ENCODE measurements at places on chromosomes 5 and 9.

DNA sequence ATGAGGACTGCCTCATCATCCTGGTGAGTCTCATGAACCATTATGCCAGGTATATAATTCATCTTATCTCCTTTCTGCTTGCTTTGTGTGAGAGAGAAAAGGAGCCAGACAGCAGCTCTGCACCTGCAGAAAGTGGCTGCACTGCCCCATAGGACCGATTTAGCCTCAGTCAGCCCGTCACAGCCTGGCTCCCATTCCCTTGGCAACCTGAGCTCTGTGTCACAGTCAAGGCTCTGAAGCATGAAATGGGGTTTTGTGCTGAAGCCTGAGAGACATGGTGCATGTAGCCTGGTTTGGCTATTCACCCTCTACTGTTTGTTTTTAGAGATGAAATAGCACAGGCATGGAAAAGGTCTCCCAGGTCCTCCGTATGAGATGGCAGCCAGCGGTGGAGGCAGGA lies 198.3 kb downstream of the KCTD16 start:
- DNase-seq = no peak

- DNase-seq = no peak
These were observed 45.6 kb upstream of the RUFY1 start for GRCh38 chr5:179504600-179505396.

GRCh38 chr9:9215050-9215449 lies 1397.8 kb downstream of the PTPRD start:
- no peak for DNase-seq

- DNase-seq = no peak
These were observed 6.1 kb downstream of the BASP1 start for GRCh38 chr5:17223367-17224185.

- no peak for DNase-seq
These were observed 1011.5 kb upstream of the NUDT12 start for GRCh38 chr5:104573949-104574709.

DNA sequence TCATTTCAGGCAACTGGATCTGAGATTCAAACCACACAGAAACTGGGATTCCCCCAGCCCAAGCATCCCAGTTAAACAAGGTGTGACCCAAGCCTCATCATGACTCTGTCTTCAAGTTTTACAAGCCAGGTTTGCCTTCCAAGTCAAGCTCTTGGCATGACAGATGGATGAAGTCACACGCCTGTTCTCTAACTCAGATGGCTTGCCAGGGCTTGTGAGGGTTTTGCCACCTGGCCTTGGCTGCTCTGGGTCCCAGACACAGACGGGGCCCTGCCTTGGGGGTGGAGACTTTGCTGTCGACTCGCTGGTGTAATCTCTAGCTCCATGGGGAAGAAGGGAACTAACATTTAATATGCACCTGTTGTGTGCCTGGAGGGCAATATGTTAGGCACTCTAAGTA lies 95.8 kb upstream of the RARS1 start:
- no peak for DNase-seq

DNA sequence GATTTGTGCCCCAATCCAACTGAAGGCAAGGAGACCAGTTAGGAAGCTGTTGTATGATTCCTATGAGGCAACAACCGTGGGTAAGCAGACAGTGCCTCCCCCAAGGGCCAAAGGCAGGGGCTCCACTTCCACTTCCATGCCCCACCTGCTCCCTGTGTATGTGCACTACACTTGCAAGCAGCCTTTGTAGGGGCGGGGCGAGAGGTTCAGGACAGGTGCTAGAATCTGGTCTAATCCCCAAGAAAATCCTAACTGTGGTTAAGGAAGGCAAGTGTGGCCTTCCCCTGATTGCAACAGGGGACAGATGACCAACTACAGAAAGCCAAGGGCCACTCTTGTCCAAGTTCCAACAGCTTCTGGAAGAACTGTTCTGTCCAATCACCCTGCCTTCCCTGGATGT lies 41.7 kb downstream of the B4GALT1 start:
- no peak for DNase-seq

- no peak for DNase-seq
These were observed 167.7 kb downstream of the GRIA1 start for GRCh38 chr5:153658149-153658548.

GRCh38 chr5:83527221-83527620 lies 55.7 kb downstream of the VCAN start:
- DNase-seq = no peak

- no peak for DNase-seq
These were observed 19.8 kb upstream of the SLC9A3 start for GRCh38 chr5:543755-544674.

- DNase-seq = no peak
These were observed 68.3 kb downstream of the FGF1 start for GRCh38 chr5:142617416-142618129.

- no peak for DNase-seq
These were observed 37.9 kb downstream of the SPZ1 start for GRCh38 chr5:80357671-80358070.

DNA sequence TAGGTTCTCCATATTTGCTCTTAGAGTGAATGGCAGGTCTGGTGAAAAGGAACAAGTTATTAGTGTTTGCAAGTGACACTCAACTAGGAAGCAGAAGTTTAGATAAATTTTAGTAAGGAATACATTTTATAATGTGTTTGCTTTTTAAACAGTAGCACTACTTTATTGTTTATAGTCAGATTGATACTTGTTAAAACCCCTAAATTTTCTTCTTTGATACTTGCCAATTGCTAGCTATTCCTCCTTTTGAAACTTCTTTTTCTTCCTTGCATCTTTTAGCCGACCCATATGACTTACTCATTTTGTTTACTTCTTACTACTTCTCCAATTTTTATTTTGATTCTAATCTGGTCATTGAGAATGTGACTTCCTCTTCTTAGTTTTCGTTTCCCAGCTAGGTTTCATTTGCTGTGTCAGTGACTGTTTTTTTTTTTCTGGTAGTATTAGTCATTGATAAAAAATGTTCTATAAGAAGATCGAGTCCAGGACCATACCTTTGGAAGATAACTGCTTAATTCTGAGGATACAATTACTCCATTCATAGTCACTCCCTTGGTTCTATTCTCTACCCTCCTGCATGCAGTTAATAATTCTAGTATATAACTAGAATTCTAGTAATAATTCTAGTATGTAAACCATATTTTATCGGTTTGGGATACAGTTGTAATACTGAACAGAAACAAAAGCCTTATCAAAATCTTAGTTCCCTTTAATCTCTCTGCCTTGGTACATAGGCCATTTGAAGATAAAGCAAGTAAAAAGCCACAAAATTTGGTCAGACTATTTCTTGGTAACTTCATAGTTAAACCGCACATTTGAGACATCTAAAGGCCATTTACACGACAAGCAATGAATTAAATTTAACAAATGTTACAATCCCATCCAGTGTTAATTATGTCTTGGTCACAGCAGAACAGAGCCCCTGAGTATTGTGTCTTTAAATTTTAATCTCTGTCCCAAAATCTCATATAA lies 2.8 kb upstream of the RICTOR start:
- no peak for DNase-seq

- DNase-seq = no peak
These were observed 15.7 kb downstream of the PTPN3 start for GRCh38 chr9:109482391-109482916.

GRCh38 chr9:97962136-97962535 lies 21.0 kb upstream of the ANP32B start:
- no peak for DNase-seq

DNA sequence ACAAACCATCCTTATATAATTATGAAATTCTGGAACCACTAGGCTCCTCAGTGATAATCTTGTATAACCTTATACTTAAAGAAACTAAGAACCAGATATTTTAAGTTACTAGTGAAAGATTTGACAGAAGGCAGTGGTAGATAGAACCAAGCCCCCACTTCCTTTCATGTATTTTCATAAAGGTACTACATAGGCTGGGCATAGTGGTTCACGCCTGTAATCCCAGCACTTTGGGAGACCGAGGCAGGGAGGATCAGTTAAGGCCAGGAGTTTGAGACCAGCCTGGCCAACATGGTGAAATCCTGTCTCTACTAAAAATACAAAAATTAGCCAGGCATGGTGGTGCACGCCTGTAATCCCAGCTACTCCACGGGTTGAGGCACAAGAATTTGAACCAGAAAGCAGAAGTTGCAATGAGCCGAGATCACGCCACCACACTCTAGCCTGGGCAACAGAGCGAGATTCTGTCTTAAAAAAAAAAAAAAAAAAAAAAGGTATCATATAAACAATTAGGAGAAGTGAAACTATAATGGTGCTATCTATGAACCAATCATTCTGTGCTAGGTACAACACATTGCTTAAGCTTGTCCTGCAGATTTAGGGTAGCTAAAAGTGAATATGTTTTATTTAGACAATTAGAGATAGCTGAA lies 27.9 kb upstream of the DTWD2 start:
- DNase-seq = no peak

- no peak for DNase-seq
These were observed 416.1 kb upstream of the IZUMO3 start for GRCh38 chr9:24961762-24962161.

GRCh38 chr5:60597572-60598320 lies 102.2 kb downstream of the DEPDC1B start:
- DNase-seq = no peak

GRCh38 chr5:8897316-8897715 lies 648.6 kb downstream of the SEMA5A start:
- DNase-seq = no peak

- no peak for DNase-seq
These were observed 20.9 kb downstream of the CYFIP2 start for GRCh38 chr5:157286761-157287211.

DNA sequence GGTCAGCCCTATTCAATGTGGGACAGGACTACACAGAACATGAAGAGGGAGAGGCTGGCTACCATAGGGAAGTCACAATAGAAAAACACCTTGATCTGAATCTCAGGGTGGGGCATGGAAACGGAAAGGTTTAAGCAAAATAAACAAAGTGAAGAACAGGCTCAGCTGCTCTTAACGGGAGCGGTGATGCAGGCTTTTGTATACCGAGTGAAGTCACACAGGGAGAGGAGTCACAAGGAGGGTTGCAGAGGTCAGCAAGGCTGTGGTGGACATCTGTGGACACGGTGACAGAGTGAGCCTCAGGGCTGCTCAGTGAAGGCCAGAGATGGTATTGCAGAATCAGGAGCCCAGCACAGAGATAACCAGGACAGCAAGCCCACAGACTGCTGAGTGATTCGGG lies 30.6 kb upstream of the SEMA4D start:
- no peak for DNase-seq

DNA sequence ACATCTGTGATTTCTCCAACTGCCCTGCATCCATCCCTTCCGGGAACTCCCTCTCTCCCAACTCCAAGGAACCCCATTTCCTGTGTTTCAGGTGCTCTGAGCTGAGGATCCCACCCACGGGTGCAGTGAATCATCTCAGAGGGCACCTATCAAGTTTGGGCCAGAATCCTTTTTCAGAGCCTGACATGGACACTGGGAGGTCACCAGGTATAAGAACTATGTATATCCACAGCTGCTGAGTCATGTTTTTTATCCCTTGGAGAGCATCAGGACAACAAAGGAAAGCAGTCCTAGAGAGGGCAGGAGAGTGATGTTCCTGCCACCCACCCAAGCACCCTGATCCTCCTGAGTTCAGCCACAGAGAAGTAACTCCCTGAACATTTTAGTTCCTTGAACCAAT lies 3.8 kb downstream of the MED27 start:
- DNase-seq = no peak

- DNase-seq = no peak
These were observed 7.0 kb upstream of the NMUR2 start for GRCh38 chr5:152412129-152412528.

DNA sequence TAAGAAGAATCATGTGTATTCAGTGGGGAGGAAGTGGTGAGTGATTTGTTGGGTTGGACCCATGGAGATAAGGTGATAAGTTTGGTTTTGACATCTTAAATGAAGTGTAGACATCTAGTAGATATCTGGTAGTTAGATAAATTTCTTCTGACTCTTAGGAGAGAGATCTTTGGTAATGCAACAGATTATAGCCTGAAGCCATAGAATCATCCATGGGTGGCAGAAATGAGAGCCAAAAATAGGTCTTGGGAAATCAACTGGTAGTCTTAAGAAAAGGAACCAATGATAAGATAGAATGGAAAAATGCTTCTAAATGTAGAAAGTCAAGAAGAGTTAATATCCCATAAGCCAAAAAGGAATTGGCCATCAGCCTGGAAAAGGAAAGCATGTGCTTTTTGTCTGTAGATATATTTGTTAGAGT lies 532.7 kb upstream of the GRAMD2B start:
- DNase-seq = no peak

- no peak for DNase-seq
These were observed 469.1 kb downstream of the RAB3C start for GRCh38 chr5:59051951-59052350.

GRCh38 chr9:22389271-22389670 lies 57.4 kb upstream of the DMRTA1 start:
- DNase-seq = no peak

DNA sequence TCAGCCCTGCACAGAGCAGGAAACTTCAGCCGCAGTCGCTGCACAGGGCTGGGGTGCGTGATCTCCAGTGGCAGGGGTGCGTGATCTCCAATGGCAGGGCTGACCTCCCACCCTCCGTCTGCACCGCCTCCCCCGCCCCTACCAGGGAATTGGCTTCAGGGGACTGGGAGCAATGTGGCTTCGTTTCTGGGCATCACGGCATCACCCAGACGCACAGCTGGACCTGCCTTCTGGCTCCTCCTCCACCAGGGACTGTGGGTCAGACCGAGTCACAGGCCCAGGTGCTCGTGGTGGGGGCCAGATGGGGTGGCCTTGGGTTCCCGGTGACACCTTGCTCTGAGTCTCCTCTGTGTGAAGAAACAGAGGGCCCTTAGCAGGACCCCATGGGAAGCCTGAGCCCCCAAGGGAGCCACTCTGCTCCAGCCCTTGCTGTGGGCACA lies 51.1 kb downstream of the AHRR start:
- DNase-seq = no peak

GRCh38 chr9:99121604-99122003 lies 16.7 kb downstream of the TGFBR1 start:
- no peak for DNase-seq

- no peak for DNase-seq
These were observed 156.0 kb upstream of the CDKN2B start for GRCh38 chr9:22165144-22165543.

- no peak for DNase-seq
These were observed 87.5 kb upstream of the SARDH start for GRCh38 chr9:133825555-133826218.

GRCh38 chr5:10894445-10895054 lies 133.5 kb upstream of the DAP start:
- DNase-seq = no peak

GRCh38 chr9:134307674-134308638 lies 18.3 kb upstream of the RXRA start:
- no peak for DNase-seq

DNA sequence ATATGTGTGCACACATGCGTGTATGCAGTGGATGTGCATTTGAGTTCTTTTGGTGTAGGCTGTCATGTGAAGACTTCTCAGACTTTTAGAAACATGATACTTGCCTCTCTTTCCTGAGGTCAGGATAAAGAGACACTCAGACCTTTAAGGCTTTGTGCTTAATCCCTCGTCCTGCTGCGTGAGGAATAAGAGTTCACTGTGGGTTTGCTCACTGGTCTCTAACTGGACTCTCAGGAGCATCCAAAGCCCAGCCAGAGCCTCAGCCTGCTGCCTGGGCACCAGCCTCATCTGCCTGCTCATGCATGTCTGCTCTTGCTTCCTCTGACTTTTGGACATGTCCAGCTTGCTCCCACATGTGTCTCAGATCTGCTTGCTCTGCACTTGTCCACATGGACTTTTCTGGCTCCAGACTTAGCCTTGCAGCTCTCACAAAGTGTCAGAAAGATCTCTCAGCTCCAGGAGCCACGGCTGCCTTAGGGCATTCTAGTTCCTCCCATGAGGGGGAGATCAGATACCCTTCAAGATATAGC lies 65.1 kb upstream of the ZNF366 start:
- no peak for DNase-seq

- DNase-seq = no peak
These were observed 68.3 kb downstream of the SMARCA2 start for GRCh38 chr9:2083479-2083878.

Data from esophagus squamous epithelium (tissue), 5 donors.